ENCODE measurements at places on chromosomes 5 and 9.

DNA sequence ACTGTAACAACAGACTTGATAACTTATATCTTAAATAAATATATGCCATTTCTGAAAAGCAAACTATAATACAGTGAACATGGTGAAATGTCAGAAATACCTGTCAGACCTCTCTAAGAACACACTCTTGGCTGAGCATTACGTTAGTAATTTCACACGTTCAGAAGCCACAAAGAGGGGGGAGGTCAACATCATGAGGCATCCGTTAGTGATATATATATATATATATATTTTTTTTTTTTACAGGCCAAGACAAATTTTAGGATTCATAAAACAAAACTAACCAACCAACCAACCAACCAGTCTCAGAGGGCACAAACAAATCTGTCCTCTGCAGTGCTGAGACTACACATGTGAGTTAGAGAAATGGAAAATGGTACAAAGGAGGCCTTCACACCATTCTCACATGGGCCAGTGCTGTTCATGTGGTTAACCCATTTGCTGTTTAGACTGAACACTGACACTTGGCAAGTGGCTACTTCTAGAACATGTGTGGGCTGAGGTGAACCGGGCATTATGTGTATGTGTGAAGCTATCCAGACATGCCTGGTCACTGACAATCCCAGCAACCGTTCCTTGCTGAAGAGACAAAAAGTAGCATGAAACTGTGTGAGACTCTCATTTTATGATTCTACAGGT, 54.5 kb downstream of the ELL2 start:
- no peak for DNase-seq

DNA sequence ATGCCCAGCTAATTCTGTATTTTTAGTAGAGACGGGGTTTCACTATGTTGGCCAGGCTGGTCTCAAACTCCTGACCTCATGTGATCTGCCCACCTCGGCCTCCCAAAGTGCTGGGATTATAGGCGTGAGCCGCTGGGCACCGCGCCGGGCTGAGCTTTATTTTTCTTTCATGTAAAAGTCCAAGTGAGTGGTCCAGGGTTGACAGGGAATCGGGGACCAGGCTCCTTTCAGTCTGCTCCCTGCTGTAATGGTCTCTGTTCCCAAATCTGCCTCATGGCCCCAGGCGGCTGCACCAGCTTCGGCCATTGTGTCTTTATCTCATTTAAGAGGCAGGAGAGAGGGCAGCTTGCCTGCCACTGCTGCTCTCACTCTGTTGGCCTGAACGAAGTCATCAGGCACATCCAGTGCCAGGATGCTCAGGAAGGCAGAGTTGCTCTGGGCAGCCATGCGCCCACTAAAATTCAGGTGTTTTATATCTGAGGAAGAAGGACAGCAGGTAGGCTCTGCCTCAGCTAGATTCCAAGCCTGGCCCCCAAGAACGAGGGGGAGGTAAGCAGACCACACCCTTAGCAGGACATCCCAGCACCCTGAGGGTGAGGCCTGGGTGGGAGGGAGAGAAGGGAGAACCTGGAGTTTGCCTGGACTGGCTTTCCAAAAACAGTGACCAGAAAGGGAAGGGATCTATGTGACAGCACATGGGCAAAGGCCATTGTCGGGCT, 1.7 kb upstream of the CCDC183 start:
- no peak for DNase-seq

DNA sequence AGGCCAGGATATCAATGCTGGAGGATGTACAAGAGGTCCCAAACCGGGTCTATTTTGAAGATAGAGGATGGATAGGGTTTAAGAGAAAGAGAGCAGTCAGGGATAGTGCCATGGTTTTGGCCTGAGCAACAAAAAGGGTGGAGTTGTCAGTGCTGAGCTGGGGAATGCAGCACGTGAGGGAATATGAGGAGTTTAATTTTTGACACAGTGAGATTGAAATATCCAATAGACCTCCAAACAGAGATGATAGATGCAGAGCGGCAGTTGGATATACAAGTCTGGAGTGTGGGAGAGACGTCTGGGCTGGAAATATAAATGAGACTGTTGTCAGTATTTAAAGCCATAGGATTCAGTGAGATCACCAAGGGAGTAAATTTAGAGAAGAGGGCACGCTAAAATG, 136.7 kb upstream of the EFNA5 start:
- DNase-seq, result no peak

DNA sequence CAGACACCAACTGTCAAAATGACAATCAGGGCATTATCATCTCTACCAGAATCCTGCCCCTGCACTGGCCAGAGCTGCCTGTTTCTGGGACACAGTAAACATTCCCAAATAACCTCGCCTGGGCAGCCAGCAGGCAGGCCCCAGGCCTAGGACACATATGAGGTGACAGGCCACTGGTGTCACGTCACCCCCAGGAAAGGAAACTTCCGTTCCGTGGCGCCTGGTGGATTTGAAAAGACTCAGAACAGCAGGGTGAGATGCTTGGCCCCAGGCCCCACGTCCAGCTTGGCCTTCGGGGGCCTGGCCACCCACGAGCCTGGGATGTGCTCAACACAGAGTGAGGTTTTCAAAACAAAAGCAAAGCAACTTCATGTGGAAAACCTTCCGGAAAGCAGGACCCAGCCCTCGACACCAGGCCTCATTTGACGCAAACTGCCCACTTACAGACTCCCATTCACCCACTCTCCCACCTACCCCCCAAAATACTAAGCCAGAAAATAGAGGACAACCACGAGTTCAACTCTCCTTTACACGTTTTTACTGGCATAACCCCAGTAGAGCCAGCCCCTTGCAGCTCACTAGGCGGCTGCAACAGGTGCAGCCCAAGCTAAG, 1.2 kb downstream of the SEMA4D start:
- DNase-seq, result no peak

GRCh38 chr5:171968531-171968930, 37.9 kb downstream of the FBXW11 start:
- no peak for DNase-seq

- DNase-seq, result peak; percentile 38
These were observed 36.4 kb downstream of the JADE2 start for GRCh38 chr5:134561871-134562296.

DNA sequence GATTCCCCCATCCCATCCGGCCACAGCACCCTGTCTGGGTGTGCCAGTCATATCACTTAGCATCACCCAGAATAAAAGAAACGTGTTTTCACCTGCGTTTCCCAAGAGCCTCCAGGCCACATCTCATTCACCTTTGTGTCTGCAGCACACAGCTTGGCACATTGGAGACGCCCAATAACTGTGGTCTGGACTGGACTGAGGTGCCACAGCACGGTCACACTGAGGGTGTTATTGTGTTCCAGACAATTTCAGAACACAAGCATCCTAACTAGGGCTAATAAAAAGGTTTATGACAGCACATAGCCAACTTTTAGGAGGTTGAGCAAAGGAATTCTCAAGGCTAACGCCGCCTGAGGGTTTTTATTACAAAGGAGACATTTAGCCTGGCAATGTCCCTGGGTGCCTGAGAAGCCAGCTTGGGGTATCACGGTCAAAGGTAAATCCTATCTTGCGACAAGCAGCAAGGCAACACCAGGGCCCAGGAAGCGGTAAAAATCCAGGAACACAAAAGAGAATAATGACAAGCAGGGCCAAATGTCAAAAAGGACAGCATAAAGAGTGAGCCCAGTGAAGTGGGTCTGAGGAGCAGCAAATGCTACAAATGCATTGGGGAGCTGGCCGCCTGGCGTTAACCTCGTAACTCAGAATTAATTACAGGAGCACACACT, 3.4 kb downstream of the EPB41L4B start:
- DNase-seq, result no peak

GRCh38 chr5:71629950-71630349, 42.8 kb downstream of the MCCC2 start:
- no peak for DNase-seq

GRCh38 chr9:87259543-87260518, 237.8 kb upstream of the DAPK1 start:
- no peak for DNase-seq

- DNase-seq, result no peak
These were observed 1.1 kb upstream of the SNX24 start for GRCh38 chr5:122844136-122844909.

DNA sequence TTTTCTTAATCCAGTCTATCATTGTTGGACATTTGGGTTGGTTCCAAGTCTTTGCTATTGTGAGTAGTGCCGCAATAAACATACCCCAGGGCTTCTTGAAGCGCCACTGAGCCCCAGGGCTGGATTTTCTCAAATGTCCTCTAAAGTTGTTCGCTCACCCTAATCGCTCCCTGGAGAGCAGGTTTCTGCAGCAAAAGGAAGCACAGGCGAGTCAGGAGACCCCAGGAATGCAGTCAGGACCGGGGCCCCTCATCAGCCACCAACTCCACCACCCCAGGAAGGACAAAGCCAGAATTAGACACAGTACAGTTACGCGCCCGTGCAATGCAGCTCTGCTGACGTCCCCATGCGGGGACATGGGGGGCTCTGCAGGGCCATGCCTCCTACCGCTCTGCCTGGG, 15.7 kb upstream of the OBP2B start:
- no peak for DNase-seq

DNA sequence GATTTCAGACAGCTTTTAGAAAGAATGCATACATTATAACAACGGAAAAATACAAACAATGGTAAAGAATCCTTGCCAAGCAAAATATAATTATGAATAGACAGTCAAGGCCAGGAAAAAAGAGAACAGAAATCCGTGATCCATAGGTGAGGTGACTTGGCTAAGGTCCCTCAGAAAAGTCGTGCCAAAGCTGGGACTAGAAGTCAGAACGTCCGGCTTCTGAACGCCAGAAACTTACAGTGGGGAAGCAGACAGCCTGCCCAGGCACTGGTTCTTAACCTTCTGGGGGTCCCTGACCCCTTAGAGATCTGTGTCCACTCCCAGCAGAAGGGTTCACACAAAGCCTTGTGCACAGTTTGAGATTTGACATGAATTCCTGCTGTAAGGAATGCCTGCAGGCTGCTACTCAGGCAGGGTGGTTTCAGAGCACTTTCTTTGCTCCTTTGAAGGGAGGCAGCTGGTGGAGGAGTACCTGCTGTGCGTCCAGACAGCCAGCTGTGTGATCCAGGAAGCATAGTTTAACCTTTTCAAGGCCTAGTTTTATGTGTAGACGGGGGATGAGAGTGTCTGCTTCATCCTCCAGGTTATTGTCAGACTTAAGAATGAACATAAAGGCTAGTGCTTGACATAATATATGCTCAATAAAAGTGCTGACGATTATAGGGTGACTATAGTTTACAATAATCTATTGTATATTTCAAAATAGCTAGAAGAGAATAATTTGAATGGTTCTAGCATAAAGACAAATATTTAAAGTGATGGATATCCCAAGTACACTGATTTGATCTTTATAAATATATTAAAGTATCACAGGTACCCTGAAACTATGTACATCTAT, 852 bp downstream of the ARHGEF37 start:
- DNase-seq, result no peak

DNA sequence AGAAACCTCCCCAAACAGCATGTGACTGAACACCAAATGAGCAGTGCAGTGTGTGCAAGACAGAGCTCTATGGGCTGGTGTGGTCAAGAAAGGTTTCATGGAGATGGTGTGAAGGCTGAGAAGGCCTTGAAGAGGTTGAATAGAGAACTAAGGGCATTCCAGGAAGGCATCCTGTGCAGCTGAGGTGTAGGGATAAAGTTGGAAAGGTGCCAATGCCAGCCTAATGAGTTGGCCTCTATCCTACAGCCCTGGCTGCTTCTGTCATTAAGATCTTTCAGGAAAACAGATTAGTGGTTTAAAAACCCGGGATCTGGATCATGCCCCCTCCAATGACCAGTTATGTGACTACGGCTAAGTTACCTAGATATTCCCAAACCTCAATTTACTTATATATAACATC, 4.0 kb downstream of the HDAC3 start:
- no peak for DNase-seq

DNA sequence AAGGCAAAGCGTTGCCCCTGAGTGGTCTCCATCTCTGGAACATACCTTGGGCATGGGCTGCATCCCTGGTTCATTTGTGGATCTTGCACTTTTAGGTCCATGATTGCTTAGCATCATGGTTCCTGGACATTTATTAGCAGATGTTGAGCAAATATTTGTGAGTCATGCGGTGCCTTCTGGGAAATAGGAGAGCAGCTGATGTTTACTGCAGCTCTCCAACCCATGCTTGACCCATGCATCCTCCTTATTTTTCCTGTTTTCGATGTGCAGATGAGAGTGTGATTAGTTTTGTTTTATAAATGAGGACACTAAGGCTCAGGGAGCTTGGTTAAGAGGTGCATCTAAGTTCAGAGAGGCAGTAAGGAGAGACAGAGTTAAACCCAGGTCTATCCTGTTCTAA, 253.7 kb downstream of the ICE1 start:
- DNase-seq, result no peak

GRCh38 chr5:643811-644271, 31.7 kb downstream of the CEP72 start:
- DNase-seq, result no peak

- no peak for DNase-seq
These were observed 523.5 kb downstream of the CDH12 start for GRCh38 chr5:22329683-22330082.

DNA sequence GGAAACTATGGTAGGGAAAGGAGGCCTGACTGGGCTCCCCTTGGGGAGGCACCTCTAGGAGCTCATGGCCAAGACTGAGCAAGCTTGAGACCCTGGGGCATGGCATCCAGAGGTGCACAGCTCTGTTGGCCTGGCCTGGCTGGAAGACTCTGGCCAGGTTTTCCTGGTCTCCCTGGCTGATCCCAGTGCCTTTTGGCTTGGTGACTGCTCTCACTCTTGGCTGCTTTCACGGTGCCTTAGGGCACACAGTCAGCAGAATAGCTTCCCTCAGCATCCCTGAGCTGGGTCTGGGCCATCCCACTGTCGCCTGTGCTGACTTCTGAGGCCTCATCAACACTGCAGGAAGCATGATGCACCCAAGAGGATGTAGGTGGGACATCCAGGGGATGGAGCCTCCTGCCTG, 13.4 kb upstream of the DELE1 start:
- DNase-seq, result no peak

DNA sequence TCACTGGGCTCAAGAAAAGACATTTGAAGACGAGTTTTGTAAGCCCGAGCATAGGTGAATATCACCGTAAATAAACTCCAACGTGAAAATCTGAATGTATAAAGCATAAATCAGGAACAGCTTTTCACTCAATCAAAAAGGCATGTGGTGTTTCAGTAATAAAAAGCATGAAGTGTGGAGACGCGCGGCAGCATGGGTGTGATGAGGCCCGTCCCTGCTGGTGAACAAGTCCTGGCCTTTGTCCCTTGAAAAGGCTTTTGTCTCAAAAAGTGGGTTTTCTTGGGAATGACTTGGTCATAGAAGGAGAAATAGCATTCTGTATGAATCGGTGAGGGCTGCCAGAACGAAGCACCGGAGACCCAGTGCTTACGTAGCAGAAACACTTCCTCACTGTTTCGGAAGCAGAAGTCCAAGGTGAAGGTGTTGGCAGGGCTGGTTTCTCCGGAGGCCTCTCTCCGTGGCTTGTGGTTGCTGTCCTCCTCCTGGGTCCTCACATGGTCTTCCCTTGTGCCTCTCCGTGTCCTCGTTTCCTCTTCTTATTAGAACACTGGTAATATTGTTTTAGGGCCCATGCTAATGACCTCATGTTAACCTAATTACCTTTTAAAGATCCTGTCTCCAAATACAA, 24.9 kb downstream of the ROPN1L start:
- no peak for DNase-seq

- DNase-seq, result no peak
These were observed 3.9 kb downstream of the CDKN2B start for GRCh38 chr9:22005021-22005701.
